ENCODE measurements at places on chromosomes 5 and 9.

DNA sequence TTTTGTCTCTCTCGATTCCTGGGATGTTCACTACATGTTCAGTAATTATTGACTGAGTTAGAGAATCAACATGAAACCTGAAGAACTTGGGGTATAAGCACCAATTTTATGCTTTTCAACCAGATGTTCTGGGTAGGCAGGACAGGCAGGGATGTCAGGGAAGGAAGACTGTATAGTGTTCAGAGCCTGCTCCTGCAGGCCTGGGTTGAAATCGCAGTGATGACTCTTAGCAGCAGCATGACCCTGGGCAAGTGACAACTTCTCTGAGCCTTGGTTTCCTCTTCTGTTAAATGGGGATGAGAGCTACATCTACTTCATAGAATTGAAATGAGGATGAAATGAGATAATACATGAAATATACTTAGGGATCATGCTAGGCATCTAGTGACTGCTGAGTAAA is 29.7 kb upstream of the PANK3 start:
- DNase-seq: no peak

DNA sequence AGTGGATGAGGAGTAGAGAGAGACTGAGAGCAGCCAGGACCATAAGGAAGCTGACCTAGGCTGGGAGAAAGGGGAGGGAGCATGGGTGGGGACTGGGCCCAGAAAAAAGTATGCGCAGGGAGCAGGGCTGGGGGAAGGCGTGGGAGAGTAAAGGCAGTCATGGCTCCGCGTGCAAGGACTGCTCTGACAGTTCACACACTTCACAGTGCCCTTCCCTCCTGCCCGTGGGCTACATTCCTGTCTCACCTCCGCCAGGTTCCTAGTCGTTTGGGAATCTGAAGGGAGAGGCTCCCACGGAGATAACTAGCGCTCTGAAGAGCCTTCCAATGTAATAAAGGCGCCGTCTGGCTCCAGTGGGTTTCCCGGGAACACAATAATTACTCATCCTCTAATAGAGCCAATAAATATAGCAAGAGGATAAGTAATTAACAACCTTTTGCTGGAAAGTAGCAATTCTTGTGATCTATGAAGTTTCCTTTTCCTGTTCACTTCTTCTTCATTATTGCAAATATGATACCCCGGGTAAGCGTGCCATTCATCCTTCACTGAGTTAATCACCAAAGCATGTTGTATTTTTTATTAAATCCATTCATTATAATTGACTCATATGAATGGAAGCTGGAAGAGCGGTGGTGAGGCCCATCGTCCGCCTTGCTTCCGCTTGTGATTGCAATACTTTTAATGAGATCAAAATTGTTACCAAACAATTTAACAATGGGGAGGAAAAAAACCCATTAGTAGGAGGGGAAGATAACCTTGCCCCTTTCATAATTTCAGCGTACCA is 39.3 kb downstream of the TTLL11 start:
- no peak for DNase-seq

DNA sequence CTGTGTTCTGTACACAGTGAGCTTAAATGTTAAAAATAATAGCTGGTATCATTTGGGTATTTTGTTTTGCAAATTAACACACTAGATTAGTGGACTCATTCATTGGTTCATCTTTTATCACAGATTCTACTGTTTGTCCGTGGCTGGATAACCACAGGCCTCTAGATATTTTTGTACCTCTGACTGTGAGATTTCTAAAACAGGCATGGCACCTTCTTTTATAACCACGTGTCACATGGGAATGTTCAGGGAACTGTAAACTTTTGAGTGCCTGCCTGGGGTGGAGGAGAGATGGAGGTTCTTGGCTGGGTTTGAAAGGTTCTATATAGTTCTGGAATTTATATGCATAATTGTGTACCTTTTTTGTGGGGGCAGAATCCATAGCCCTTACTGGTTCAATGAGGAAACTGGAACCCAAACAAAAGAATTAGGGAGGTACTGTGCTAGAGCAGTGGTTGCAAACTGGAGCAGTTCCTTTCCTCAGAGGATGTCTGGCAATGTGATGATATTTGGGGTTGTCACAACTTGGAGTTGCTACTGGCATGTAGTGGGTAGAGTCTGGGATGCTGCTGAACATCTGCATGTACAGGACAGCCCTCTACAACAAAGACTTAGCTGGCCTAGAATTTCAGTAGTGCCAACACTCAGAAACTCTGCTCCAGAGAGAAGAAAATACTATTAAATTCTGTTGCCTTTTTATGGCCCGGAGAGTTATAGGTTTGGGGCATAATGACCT is 16.9 kb downstream of the TLE4 start:
- DNase-seq: no peak

- DNase-seq: no peak
These were observed 12.0 kb downstream of the CTNNAL1 start for GRCh38 chr9:109001275-109001676.

DNA sequence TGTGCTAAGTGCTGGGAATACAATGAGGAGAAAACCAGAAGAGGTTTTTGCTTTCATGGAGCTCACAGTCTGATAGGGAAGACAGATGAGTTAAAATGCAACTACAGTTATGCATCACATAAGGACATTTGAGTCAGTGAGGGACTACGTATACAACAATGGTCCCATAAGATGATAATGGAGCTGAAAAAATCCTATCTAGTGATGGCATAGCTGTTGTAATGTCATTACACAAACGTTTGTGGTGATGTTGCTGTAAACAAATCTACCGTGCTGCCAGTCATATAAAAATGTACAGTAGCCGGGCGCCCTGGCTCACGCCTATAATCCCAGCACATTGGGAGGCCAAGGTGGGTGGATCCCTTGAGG is 110.1 kb upstream of the RAD23B start:
- DNase-seq: no peak

GRCh38 chr5:1032011-1032410 is 23.4 kb downstream of the NKD2 start:
- DNase-seq: no peak

DNA sequence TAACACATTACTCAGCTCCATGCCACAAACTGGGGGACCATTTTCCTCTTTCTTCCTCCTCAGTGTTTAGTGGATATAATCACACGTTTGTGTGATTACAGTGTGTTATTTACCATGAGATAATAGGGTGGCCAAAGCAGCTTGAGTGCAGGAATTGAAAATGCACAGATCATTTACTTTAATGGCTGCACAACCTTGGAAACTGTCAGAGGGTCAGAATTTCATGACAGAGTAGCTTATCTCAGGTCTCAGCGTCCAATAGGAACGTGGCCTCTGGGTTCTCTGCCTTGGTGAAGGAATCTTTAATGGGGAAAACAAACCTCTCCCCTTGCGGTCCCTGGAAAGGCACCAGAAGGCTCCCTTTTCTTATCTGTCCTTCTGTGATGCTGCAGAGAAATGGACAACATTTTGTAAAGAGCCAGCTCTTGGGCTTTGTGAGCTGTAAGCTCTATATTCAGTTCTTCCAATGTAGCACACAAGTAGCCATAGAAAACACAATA is 87.4 kb upstream of the CD180 start:
- no peak for DNase-seq

GRCh38 chr5:100448111-100448528 is 87.1 kb upstream of the FAM174A start:
- no peak for DNase-seq

GRCh38 chr5:1987471-1987870 is 104.7 kb upstream of the IRX4 start:
- no peak for DNase-seq

DNA sequence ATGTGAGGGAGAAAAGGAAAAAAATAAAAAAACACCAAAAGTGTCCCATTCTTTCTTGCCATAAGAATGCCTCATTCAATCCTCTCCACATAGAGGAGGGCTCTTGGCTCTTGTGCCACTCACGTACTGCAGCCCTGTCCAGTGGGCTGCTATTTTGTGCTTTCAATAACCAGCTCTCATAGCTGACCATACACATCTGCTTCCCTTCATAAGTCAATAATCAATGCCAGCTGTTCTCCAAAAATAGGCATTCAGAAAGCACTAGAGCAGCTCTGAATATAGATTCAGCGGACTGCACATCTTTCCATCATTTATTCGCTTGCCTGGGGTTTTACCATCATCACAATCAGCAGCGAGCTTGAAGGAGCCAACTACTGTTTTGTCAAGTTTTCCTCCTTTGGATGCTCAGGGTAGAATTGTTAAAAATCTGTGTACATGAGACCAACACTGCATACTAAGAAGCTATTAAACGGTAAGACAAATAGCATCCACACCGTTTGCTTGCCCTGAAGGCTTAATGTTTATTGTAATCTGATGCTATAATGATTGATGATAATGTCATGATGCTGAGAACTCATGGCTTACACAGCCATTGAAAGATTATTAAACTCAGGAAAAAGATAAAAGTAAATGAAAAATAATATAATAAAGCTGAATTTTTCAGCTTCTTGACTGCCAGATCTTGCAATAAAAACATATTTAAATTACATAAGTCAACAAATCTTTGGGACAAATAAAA is 80.0 kb downstream of the OXCT1 start:
- no peak for DNase-seq

- DNase-seq: no peak
These were observed 2.1 kb upstream of the HMGCS1 start for GRCh38 chr5:43315263-43315662.

GRCh38 chr5:68884144-68884754 is 209.6 kb upstream of the SLC30A5 start:
- DNase-seq: no peak

GRCh38 chr5:43941806-43942205 is 338.8 kb downstream of the NNT start:
- DNase-seq: no peak

GRCh38 chr9:19409401-19410194 is 789 bp downstream of the ACER2 start:
- DNase-seq: peak; percentile 83

GRCh38 chr9:115593587-115594091 is 475.7 kb upstream of the TNC start:
- no peak for DNase-seq

DNA sequence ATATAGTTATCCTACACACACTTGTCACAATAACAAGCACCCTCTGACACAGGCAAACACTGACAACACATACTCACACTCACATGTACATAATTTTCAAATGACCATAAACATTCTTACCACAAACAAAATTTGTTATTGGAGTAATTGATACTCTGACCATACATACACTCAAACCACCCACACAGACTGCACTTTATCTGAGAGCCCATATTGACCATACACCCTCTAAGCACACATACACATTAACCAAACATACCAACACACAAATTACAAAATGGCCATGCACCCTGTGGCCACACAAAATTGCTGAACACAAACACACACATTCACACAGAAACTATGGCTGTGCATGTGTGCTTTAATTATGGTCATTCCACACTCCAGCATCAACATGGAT is 79.1 kb upstream of the FAM120A start:
- no peak for DNase-seq

- peak; percentile 90 for DNase-seq
These were observed 41.4 kb upstream of the RNU6ATAC start for GRCh38 chr9:134205672-134206310.

- peak; percentile 88 for DNase-seq
These were observed at the start of gene PRUNE2 for GRCh38 chr9:76905791-76906646. Gene PRUNE2 (minus strand): TSS chr9:76906114. CDS start chr9:76905963, 151 bp downstream.

GRCh38 chr5:55498457-55498856 is 36.3 kb downstream of the PLPP1 start:
- no peak for DNase-seq

DNA sequence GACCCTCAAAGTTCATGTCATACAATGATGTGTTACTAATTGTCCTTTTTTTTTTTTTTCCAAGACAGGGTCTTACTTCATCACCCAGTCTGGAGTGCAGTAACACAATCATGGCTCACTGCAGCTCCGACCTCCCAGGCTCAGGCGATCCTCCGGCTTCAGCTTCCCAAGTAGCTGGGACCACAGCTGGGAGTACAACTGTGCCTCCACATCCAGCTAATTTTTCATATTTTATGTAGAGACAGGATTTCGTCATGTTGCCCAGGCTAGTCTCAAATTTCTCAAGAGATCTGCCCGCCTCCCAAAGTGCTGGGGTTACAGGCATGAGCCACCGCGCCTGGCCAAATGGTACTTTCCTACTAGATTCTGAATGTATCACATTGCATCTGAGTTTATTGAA is 49.4 kb upstream of the EBF1 start:
- DNase-seq: no peak

GRCh38 chr5:3103262-3103811 is 351.9 kb upstream of the IRX2 start:
- DNase-seq: no peak

GRCh38 chr9:13053504-13053903 is 226.0 kb downstream of the MPDZ start:
- no peak for DNase-seq

DNA sequence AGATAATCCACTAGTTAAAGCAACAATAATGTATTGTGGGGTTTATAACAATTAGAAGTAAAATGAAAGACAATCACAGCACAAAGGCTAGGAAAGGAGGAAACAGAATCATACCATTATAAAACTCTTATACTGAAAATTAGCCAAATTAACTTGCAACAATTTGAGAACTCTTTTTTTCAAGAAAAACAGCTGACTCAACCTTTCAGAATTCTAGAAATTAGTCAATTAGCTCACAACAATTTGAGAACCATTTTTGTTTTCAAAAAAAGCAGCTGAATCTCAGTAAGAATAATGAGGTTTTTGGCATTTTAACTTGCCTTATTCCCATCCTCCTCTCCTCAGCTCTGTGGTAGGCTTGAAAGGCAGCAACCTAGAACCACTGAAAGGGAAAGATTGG is 269.9 kb downstream of the NPR3 start:
- no peak for DNase-seq

- DNase-seq: no peak
These were observed 129.8 kb downstream of the FGF18 start for GRCh38 chr5:171549274-171549673.

DNA sequence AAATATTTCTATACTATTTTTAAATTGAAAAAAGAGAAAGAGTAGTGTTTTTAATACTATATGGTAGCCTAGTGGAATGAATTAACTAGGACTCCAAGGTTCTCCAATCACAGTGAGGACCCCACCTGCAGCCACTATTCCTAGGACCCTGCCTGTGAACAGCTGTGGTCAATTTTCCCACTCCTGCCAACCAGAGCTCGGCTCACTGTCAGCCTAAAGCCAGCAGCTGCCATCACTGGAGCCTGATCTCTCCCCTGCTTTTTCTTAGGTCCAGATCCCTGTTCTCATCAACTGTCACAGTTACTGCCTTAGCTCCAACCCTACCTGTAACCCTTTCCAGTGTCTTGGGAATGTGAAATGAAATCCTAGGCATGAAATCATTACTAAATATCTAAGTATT is 25.3 kb downstream of the ARSB start:
- no peak for DNase-seq
